ENCODE measurements at places on chromosomes 6 and 20. TPM values are rescaled to one million over a fixed set of nuclear protein-coding genes. Genes with fewer than 3 reads are reported as not detected.

DNA sequence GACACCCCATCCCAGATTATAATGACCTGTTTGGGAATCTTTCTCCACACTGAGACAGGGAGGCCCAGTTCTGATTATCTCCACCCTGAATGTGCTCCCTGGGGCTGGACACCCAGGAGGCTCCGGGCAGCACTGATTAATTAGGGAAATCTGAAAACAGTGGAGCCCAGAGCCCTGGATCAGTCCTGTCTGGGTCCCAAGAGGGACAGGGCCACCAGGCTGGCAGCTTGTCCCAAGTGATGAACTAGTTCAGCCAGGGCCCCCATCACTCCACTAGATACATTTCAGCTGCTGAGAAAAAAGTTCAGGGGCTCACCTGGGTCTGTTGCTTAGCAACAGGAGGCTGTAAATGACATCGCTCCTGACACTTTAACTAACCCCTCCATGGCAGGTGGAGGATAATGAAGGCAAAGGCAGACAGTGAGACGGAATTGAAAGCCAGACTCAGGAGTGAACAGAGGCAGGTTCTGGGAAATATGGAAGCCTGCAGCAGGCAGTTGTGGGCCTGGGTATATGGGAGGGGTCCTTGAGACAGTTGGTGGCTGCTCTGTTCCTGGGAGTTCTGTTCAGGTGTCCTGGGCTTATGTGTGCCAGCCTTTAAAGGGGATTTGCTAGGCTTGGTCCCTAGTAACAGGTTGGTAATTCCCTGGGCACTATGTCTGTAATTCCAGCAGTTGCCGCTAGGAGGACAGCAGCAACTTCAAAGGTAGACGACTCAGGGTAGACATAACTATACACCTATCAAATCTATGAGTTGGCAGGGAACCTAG lies 78.3 kb upstream of the CTNNBL1 start:
- H3K4me3 ChIP-seq, result no peak overlapping the region
- no peaks in the 10 kb centered on the region for H3K4me1 ChIP-seq
- DNase-seq, result no peak
- H3K27ac ChIP-seq, result no peak overlapping the region

PLA2G7 gene
- 2.9 TPM for total RNA-seq

ZC2HC1B gene
- not detected for total RNA-seq

DNA sequence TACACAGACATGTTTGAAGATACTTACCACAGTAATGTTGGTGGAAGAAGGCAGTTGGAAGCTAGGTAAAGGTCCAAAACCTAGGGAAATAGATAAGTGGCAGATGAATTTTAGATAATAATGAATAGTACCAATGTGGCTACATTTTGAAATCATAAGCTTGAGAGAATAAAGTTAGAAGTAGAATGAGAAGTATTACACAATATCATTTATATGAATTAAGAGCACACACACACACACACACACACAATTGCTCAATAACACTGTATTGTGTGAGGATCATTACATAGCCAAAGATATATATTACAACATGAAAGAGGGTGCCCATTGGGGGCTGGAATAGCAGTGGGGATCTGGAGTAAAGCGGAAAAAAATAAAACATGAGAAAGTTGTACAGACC lies 149.0 kb upstream of the EYA4 start:
- H3K27ac ChIP-seq, result no peak overlapping the region
- H3K27me3 ChIP-seq, result no peaks in the 10 kb centered on the region
- no peaks in the 10 kb centered on the region for H3K4me1 ChIP-seq
- H3K4me3 ChIP-seq, result no peak overlapping the region

GRCh38 chr6:79461205-79461604 lies 76.0 kb downstream of the LCA5 start:
- H3K4me1 ChIP-seq, result no peaks in the 10 kb centered on the region
- H3K27ac ChIP-seq, result no peak overlapping the region
- H3K27me3 ChIP-seq, result no peaks in the 10 kb centered on the region
- DNase-seq, result no peak

DNA sequence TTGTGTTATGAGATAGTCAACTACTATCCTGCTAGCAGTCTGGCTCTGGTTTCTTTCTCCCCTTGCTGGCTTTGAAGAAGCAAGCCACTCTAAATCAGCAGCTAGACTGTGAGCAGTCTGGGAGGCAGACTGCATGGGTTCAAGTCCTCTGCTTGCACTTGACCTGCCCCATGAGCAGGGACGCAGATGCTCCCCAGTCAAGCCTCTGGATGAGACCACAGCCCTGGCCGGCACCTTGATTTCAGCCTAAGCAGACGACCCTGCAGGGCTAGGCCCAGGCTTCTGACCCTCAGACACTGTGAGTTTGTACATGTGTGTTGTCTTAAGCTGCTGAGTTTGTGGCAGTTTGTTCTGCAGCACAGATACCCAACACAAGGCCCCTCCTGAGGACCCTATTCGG lies 105.8 kb downstream of the SULF2 start:
- no peaks in the 10 kb centered on the region for H3K27me3 ChIP-seq
- no peak overlapping the region for H3K27ac ChIP-seq
- H3K4me3 ChIP-seq, result no peak overlapping the region

GRCh38 chr6:17758119-17758518 lies 51.4 kb upstream of the NUP153 start:
- H3K27ac ChIP-seq, result no peak overlapping the region
- H3K36me3 ChIP-seq, result no peaks in the 10 kb centered on the region
- H3K4me3 ChIP-seq, result no peak overlapping the region

DNA sequence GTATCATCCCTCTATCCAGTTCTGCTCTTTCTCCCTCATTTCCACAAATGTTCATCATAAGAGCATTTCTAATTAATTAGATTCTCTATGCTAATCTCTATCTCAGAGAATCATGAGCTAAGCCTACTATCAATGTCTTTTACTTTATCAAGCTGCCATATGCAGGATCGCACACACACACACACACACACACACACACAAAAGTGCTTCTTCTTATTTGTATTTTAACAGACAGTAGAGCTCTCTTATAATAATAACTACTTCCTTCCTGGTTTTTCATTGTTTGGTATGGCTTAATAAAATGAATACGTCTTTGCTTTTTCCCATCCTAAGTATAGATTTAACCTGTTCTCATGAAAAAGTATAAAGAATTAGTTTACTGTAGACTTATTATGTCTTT lies 170.2 kb downstream of the HAO1 start:
- no peaks in the 10 kb centered on the region for H3K27me3 ChIP-seq
- DNase-seq, result no peak
- H3K36me3 ChIP-seq, result no peaks in the 10 kb centered on the region
- no peak overlapping the region for H3K4me3 ChIP-seq
- H3K27ac ChIP-seq, result no peak overlapping the region
- H3K4me1 ChIP-seq, result no peaks in the 10 kb centered on the region

- H3K27ac ChIP-seq, result no peak overlapping the region
- H3K36me3 ChIP-seq, result no peaks in the 10 kb centered on the region
- no peak overlapping the region for H3K4me3 ChIP-seq
- H3K27me3 ChIP-seq, result no peaks in the 10 kb centered on the region
- no peak for DNase-seq
Observed at GRCh38 chr6:123879749-123880148, 76.1 kb downstream of the NKAIN2 start.

C6orf15 gene
- total RNA-seq, result not detected

DNA sequence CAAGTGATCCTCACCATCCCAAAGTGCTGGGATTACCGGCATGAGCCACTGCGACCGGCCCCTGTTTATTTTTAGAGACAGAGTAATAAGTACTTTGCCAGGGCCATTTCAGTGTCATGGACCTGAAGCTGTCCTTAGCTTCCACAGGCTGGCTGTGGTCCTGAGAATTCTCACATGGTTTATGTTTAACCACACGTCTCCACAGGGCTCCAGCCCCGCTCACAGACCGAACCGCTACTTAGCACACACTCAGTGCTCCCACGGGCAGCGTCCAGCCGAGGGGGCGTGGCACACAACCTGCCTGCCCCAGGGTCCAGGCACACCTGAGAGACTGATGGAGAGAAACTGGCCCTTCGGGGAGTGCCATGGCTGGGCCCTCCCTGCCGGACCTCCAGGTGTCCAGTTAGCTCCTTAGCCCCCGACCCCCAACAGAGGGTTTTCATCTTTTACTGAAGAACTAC lies 11.7 kb downstream of the ACSS1 start:
- H3K36me3 ChIP-seq, result no peaks in the 10 kb centered on the region
- no peak overlapping the region for H3K27ac ChIP-seq
- DNase-seq, result no peak
- peaks cover 12% of the 10 kb centered on the region for H3K4me1 ChIP-seq

GRCh38 chr6:16511040-16511660 lies 250.1 kb downstream of the ATXN1 start:
- H3K4me1 ChIP-seq, result peaks cover 3% of the 10 kb centered on the region
- DNase-seq, result no peak
- H3K36me3 ChIP-seq, result no peaks in the 10 kb centered on the region
- H3K4me3 ChIP-seq, result no peak overlapping the region
- H3K27me3 ChIP-seq, result no peaks in the 10 kb centered on the region
- H3K27ac ChIP-seq, result no peak overlapping the region

ASIP gene
- total RNA-seq, result not detected

DNA sequence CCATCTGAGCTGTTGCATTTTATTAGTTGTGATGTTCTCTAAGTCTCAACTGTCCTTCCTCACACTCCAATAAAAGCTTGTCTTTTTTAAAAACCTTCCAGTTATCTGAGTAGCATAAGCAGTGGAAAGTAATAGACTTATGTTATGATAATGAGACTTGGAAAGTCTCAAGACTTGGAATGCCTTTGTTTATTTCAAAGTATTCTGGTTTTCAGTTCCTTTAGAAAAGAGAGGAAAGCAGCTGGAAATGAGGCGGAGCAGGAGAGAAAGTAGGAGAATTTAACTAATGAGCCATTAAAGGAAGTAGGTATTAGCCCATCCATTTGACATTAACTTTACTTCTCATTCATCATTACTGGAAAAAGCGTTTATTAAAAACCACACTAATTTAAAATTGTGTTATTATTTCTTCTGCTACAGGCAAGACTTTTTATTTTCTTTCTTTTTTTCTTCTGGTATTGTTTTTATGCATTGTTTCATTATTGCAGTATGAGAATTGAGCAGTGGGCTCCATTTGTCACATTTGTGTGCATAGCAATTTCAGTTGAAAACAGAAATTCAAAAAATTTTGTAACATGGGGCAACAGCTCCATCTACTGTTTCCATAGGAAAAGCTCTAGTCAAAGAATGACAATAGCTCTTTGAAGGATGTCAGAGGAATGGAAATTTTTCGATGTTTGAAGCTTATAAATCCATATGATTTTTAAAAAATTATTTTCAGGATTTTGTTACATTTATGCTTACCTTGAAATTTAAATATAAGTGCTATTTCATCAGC lies 194.8 kb downstream of the COL9A1 start:
- H3K27me3 ChIP-seq, result no peaks in the 10 kb centered on the region
- no peak for DNase-seq
- no peaks in the 10 kb centered on the region for H3K36me3 ChIP-seq
- H3K27ac ChIP-seq, result no peak overlapping the region
- no peaks in the 10 kb centered on the region for H3K4me1 ChIP-seq

CD40 gene
- 4.4 TPM for total RNA-seq

- H3K36me3 ChIP-seq, result peaks cover 25% of the 10 kb centered on the region
- no peaks in the 10 kb centered on the region for H3K27me3 ChIP-seq
- H3K4me3 ChIP-seq, result no peak overlapping the region
- H3K4me1 ChIP-seq, result no peaks in the 10 kb centered on the region
- DNase-seq, result no peak
Observed at GRCh38 chr6:160079686-160080043, 42.0 kb upstream of the SLC22A1 start.

DNA sequence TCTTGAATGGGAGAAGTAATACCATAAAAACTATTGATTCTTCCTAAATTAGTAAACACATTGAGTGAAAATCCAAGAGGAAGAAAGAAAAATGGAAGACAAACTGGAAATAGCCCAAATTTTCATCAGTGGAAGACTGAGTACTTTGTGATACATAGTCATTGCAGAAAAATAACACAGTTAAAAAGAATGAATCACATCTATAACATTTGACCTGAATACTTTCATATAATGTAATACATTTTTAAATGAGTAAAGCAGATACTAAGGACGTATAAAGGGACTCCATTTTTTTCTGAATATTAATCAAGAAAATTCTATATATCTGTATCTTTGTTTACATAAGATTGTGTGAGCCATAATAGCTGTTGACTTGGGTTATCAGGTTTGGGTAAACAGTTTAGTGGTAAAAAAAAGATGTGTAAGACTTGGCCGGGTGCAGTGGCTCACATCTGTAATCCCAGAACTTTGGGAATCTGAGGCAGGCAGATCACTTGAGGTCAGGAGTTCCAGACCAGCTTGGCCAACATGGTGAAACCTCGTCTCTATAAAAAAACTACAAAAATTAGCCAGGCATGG lies 4.3 kb upstream of the SLC17A2 start:
- no peak overlapping the region for H3K27ac ChIP-seq
- no peaks in the 10 kb centered on the region for H3K4me1 ChIP-seq
- no peak for DNase-seq
- no peaks in the 10 kb centered on the region for H3K27me3 ChIP-seq
- no peak overlapping the region for H3K4me3 ChIP-seq

- H3K27ac ChIP-seq, result no peak overlapping the region
- H3K4me3 ChIP-seq, result no peak overlapping the region
- no peaks in the 10 kb centered on the region for H3K4me1 ChIP-seq
Observed at GRCh38 chr20:38267901-38268514, 7.5 kb upstream of the KIAA1755 start.

DNA sequence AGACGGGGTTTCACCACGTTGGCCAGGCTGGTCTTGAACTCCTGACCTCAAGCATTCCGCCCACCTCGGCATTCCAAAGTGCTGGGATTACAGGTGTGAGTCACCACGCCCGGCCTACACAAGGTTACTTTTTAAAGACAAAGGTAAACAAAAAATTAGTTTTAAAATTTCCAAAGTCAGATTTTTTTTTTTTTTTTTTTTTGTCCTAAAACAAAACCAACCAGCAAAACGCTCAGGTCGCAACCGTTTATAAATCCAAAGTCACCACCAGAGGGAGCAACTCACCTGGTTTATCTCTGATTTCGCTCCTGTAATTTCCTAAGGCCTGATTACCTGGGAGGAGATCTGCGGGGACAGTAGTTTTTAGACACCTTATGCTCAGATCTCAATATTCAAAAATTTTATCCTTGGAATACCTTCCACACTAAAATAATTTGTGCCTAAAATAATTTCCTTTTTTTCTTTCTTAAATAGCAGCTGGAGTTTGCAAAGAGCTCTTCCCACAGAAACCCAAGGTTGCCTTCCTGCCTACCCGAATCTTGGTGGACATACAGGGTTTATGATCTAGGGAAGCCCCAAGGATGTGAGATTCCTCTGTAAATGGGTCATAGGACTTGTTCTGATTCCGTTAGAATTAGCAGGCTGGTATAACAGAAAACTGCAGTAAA lies 19.8 kb upstream of the TREM1 start:
- H3K36me3 ChIP-seq, result no peaks in the 10 kb centered on the region
- no peak overlapping the region for H3K27ac ChIP-seq
- no peak overlapping the region for H3K4me3 ChIP-seq

All from colonic mucosa (tissue), 4 donors.